ENCODE measurements at places on chromosomes 16 and 17.

DNA sequence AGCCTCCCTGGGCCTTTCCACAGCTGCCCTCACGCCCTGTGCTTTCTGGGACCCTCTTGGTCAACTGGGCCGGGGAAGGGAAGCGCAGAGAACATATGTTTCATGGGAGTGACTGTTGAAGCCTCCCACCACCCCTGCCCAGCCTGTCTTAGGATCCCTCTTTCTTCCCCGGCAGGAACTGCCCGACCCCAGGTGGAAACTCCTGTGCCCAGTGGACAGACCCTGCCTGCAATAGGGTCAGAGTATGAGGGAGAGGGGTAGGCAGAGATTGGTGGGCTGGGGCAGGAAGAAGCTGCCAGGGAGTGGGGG lies 10.5 kb downstream of the HEXIM2 start:
- peak overlapping the region; percentile 95 for H3K27ac ChIP-seq
- H3K36me3 ChIP-seq = no peaks in the 10 kb centered on the region
- H3K4me3 ChIP-seq = peak overlapping the region; percentile 68
- no peaks in the 10 kb centered on the region for H3K27me3 ChIP-seq

GRCh38 chr16:68425498-68426346 lies 22.6 kb downstream of the SMPD3 start:
- H3K27ac ChIP-seq = no peak overlapping the region
- no peaks in the 10 kb centered on the region for H3K27me3 ChIP-seq
- DNase-seq = no peak
- no peaks in the 10 kb centered on the region for H3K4me1 ChIP-seq

GRCh38 chr17:76529224-76530094 lies 8.1 kb downstream of the CYGB start:
- peak overlapping the region; percentile 39 for H3K4me3 ChIP-seq
- no peaks in the 10 kb centered on the region for H3K27me3 ChIP-seq
- no peaks in the 10 kb centered on the region for H3K36me3 ChIP-seq
- peak; percentile 91 for DNase-seq

DNA sequence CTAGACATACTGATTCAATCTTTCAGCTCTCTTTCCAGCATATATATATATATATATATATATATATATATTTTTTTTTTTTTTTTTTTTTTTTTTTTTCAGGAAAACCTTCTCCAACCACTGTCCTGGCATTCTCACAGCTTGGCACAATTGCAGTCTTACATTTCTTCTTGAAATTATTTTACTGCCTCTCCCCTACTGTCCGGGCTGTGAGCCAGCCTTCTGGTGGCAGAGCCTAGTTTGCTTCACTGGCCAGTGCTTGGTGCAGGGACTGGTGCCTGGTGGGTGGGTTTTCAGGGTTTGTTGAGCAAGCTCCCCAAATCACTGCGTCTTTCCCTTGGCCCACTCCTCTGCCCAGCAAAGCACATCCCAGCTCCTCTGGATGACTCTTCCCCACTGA lies 28.5 kb downstream of the PRSS54 start:
- no peak overlapping the region for H3K27ac ChIP-seq
- H3K4me1 ChIP-seq = no peaks in the 10 kb centered on the region
- no peak overlapping the region for H3K4me3 ChIP-seq
- no peak for DNase-seq

DNA sequence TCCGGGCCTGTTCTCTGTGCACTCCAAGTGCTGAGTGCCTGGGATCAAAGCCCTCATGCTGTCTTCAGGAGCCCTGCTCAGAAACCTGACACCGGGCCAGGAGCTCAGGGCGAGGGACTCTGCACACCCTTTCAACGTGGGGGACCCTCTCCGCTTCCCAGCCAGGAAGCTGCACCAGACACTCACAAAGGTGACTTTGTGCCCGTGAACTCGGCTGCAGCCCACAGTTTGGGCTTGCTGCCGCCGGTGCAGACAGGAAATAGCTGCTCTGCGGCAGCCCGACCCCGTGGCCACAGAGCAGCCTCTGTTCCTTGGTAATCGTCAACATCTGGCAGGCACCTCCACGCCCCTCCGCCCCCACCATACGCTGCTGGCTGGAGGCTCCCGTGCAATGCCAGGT lies 93.4 kb upstream of the METRNL start:
- H3K27ac ChIP-seq = no peak overlapping the region
- H3K4me3 ChIP-seq = no peak overlapping the region
- no peaks in the 10 kb centered on the region for H3K36me3 ChIP-seq
- no peaks in the 10 kb centered on the region for H3K4me1 ChIP-seq
- no peaks in the 10 kb centered on the region for H3K27me3 ChIP-seq

- no peaks in the 10 kb centered on the region for H3K4me1 ChIP-seq
- H3K4me3 ChIP-seq = no peak overlapping the region
- peak; percentile 5 for DNase-seq
- H3K27me3 ChIP-seq = no peaks in the 10 kb centered on the region
- H3K36me3 ChIP-seq = no peaks in the 10 kb centered on the region
Observed at GRCh38 chr16:22618842-22619241, 108.2 kb downstream of the NPIPB5 start.

DNA sequence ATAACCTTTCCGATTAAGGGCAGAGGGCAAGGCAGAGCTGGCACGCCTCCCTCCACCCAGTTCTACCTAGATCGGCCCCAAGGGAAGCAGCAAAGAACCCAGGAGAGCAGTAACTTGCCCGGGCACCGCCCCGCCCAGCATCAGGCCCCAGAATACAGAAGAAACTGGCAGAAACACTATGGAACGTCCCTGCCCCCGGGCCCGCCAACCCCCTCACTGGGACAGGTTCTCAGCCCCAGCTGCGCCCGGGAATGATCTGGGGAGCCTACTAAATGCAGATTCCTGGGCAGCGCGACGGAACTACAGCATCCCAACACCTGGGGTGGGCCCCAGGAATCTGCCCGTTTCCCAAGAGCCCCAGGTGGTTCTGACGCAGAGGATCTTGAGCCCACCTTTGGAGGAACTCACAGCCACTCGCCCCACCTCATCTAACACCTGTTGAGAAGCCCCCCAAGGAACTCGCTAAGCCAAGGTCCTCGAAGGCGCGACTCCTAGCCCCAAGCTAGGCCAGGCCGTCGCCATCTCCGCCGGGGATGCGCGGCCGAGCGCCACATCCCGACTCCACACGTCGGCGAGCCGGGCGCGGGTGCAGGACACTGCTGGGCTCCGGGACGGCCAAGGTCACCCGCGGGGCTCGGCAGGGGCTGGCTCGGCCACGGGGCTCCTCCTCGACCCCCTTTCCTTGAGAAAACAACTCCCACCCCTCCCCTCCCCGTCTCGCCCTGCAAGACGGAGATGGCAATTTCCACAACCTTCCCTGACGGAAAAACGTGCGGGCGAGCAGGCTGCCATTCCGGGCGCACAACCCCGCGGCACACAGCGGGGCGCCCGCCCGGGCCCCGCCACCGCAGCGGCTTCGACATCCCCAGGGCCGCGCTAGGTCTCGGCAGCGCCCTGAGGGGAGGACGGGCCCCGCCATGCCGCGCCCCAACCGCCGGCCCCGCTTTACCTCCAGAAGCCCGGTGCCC lies 913 bp downstream of the CDIP1 start:
- no peaks in the 10 kb centered on the region for H3K36me3 ChIP-seq
- H3K27me3 ChIP-seq = no peaks in the 10 kb centered on the region
- no peak for DNase-seq
- peaks cover 16% of the 10 kb centered on the region for H3K4me1 ChIP-seq
- H3K4me3 ChIP-seq = peak overlapping the region; percentile 95

GRCh38 chr17:46139432-46140210 lies 53.6 kb downstream of the KANSL1 start:
- H3K27me3 ChIP-seq = no peaks in the 10 kb centered on the region
- no peak for DNase-seq
- H3K4me3 ChIP-seq = no peak overlapping the region
- H3K27ac ChIP-seq = no peak overlapping the region
- H3K36me3 ChIP-seq = no peaks in the 10 kb centered on the region
- H3K4me1 ChIP-seq = no peaks in the 10 kb centered on the region

DNA sequence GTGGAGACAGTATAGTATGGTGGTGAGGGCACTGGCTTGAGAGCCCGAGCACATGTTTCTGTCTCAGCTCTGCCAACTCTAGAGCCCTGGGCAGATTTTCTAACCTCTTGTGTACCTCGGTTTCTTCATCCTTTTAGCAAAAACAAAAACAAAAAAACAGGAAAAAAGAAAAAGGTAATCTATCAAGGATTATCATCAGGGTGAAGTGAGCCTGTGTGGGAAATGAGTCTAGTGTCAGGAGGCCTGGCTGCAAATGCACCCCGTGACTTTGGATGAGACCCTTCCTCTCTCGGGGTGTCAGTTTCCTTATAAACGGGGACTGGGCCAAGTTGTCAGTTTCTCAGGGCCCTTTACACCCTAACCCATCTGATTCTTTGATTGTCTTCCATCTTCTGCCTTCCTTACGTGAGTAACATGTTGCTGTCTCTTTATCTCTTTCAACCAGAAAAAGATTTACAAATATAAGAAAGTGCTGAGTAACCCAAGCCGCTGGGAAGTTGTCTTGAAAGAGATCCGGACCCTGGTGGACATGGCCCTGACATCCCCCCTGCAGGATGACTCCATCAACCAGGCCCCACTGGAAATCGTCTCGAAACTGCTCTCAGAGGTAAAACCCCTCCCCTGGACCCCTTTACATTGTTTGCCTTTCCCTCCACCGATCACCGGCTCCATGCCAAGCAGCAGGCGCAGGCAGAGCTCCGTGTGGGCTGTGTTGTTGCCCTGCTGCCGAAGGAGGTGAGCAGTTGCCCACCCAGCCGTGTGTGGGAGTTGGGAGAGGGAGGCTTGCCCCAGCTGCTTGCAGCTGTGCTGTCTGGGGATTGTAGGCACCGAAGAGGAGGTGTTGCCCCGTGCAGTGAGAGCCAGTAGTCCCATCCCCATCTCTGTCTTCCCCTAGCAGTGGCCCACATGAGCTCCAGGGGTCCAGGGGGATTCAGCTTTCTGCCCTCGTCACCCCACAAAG lies 127.1 kb upstream of the PLCG2 start:
- DNase-seq = no peak
- H3K27me3 ChIP-seq = no peaks in the 10 kb centered on the region
- H3K27ac ChIP-seq = no peak overlapping the region
- H3K36me3 ChIP-seq = peaks cover 9% of the 10 kb centered on the region

Data from ascending aorta (tissue), 2 donors.